Stimulated activated CD8-positive, alpha-beta memory T cell treated with anti-CD3 and anti-CD28 coated beads, Interleukin-2, amount 100 ng/mL, for 48 hours (primary cell): ENCODE measurements at places on chromosomes 2 and 18.

GRCh38 chr2:10331702-10332401 lies 29.1 kb downstream of the HPCAL1 start:
- peak; percentile 30 for DNase-seq

GRCh38 chr2:37839991-37840390 lies 85.1 kb upstream of the RMDN2 start:
- no peak for DNase-seq

- no peak for DNase-seq
Measured at GRCh38 chr2:161766334-161766733, 142.1 kb downstream of the SLC4A10 start.

GRCh38 chr18:70377857-70378701 lies 89.2 kb downstream of the SOCS6 start:
- DNase-seq: no peak

DNA sequence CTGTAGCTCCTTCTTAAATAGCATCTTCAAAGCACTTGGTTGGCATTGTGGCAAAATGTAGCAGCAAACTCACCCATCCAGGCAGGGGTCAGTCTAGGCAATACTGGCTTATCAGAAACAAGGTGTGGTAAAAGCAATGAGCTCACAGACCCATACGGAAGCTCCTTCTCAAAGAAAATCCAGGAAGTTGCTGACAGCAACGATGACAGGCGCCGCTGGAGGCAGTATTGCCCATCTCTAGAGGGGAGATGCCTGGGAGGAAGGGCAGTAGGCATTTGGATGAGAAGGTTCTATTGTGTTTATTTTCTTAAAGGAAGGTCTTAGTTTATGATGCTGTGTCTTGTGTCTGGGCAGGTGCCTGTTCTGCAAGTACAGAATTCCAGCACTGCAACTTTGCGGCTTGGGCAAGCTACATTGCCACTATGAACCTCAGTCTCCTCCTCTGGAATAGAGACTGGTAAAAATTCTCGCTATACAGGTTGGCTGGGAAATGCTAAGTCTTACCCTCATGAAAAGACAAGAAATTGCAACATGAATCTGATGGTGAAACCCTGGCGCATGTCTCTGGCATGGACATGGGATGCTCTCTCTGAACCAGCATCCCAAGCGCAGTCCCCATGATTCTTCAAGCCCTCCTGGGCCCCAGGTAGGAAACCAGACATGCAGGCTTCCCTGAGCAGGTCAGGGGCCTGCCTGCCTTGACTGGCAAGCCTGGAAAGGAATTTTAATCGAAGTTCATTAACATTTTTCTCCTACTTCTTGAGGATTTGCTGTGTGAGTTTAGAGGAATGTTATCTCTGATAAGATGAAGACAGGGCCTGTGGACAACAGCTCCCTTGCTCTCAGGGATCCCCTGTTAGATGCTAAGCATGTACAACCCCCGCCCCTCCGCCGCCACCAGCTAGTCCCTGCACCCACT lies 156.0 kb downstream of the TFCP2L1 start:
- no peak for DNase-seq

DNA sequence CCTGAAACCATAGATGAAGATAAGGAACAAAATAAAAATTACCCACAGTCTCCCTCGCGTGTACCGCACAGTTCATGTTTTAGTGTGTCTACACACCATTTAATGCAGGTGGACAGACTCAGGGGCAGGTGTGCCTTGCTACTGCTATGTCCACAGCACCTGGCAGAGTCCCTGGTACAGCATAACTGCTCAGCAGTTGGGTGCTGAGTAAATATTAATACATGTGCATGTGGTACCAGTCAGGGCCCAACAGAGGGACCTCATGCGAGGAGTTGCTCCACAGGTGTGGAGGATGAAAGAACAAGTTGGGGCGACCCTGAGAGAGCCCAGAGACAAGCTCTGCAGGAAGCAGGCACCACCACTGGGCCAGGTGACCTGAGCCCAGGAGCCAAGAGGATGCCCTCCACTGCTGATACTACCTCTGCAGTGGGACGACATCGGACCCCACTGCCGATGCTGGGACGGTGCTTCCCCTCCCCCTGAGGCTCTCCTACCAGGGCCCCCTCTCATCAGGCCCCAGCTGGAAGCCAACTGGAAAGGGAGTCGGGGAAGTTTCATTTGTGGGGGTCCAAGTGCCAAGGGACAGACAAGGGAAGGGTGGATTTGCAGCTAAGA lies 100.8 kb downstream of the NEDD4L start:
- DNase-seq: no peak

DNA sequence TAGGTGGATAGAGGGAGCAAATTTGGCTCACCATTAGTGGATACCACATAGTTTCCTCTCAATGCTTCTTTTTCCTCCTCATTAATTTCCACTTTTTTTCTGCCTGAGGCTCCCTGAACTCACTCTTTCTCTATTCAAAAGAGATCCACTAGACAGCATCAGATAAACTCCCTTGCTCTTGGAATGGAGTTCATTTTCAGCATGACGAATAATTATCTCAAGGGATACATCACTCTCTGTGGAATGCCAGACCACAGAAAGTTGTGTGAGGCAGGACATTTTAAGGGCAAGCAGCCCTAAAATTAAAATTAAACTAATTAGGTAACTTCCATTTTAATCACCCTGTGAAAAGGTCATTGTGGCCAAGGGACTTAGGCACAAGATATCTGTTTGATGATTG lies 1920.1 kb upstream of the CELF4 start:
- DNase-seq: no peak

DNA sequence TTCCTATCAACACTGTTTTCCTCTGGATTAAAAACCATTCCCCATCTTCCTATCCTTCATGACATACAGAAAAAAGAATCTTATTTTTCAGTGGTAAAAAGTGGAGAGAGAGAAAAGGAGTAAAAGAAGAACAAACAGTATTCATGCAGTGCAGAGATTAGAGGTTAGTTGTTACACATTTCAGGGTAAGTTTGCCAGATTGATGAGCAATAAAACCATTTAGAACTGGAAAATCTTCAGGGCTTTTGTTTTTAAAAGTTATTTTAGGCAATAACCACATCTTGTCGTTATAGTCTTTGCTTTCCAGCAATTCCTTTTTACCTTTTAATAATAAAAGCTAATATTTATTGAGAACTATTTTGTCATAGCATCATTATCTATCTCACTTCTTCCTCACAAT lies 104.5 kb downstream of the GPD2 start:
- no peak for DNase-seq

- DNase-seq: no peak
Measured at GRCh38 chr2:18552351-18553077, 7.9 kb downstream of the RDH14 start.

- no peak for DNase-seq
Measured at GRCh38 chr2:30250421-30250820, 19.1 kb downstream of the LBH start.

- no peak for DNase-seq
Measured at GRCh38 chr2:98896944-98897343, 39.1 kb downstream of the CRACDL start.

DNA sequence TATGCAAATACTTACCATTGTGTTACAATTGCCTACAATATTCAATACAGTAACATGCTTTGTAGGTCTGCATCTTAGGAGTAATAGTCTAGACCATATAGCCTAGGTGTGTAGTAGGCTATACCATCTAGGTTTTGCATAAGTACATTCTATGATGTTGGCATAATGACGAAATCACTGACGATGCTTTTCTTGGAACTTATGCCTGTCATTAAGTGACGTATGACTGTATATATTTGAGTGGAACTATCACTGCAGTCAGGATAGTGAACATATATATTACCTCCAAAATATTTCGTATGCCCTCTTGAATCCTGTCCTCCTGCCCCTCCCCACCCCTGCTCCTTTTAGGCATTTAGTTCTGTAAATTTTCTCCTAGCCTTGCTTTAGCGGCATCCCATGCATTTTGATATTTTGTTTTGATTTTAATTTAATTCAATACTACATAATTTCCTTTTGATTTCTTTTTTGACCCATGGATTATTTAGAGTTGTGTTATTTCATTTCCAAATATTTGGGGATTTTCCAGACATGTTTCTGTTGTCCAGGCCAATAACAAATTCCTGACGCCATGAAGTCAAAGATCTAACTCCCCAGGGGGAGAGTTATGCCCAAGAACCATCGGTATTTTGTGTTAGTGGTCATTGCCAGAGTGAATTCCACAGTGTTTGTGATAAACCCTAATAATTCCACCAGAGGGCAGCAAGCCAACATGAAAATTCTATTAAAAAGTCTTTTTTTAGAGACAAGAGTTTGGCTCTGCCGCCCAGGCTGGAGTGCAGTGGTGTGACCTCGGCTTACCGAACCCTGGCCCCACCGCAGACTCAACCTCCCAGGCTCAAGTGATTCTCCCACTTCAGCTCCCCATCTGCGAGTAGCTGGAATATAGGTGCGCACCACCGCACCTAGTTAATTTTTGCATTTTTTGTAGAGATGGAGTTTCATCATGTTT lies 24.2 kb upstream of the CASP8 start:
- peak; percentile 20 for DNase-seq

DNA sequence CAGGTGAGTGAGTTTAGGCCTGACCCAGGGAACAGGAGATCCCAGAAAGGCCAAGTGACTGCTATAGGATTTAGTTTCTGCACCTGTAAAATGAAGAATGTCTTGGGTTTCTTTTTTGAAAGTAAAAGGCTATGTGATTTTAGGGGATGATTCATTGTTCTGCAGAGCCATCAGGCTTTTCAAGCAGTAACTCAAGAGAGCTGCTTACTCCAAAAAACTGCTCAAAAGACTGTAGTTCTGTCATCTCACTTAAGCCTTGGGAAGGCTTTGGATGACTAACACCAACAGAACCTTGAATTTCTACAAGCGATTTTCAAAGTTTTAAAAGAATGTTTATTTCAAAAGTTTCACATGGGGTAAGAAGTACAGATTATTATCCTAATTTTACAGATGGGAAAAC lies 165.1 kb downstream of the HAUS1 start:
- no peak for DNase-seq

- no peak for DNase-seq
Measured at GRCh38 chr2:16325016-16325975, 340.3 kb downstream of the CYRIA start.

- DNase-seq: no peak
Measured at GRCh38 chr2:46135958-46136357, 161.2 kb upstream of the EPAS1 start.

DNA sequence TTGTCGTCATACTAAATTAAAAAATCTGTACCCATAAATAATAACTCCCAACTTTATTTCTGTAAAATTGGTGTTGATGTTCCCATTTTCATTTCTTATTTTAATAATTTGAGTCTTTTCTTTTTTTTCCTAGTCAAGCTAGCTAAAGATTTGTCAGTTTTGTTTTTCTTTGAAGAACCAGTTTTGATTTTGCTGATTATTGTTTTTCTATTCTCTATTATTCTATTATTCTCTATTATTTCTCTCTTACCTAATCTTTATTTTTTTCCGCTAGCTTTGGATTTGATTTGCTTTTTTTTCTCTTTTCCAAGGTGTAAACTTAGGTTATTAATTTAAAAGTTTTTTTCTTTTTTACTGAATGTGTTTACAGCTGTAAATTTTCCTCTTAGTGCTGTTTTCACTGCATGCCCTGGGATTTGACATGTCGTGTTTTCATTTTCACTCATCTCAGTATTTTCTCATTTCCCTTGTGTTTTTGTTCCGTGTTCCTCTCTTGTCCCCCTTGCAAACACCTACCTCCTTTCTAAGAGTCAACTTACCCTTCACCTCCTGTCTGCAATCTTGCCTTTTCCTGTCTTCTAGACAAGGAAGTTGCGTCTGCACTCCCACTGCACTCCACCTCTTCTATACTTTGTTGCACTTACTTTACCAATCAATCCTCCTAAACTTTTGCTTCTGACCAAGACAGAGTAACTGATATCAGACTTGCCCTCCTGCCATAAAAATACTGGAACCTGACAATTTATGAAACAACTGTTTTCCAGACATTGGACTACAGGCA lies 18.8 kb downstream of the PSMG2 start:
- DNase-seq: no peak

GRCh38 chr2:7004636-7005035 lies 87.4 kb downstream of the RNF144A start:
- DNase-seq: no peak

GRCh38 chr18:34726286-34727004 lies 16.3 kb downstream of the DTNA start:
- no peak for DNase-seq

GRCh38 chr18:45156946-45157345 lies 458.3 kb upstream of the SLC14A2 start:
- DNase-seq: no peak

DNA sequence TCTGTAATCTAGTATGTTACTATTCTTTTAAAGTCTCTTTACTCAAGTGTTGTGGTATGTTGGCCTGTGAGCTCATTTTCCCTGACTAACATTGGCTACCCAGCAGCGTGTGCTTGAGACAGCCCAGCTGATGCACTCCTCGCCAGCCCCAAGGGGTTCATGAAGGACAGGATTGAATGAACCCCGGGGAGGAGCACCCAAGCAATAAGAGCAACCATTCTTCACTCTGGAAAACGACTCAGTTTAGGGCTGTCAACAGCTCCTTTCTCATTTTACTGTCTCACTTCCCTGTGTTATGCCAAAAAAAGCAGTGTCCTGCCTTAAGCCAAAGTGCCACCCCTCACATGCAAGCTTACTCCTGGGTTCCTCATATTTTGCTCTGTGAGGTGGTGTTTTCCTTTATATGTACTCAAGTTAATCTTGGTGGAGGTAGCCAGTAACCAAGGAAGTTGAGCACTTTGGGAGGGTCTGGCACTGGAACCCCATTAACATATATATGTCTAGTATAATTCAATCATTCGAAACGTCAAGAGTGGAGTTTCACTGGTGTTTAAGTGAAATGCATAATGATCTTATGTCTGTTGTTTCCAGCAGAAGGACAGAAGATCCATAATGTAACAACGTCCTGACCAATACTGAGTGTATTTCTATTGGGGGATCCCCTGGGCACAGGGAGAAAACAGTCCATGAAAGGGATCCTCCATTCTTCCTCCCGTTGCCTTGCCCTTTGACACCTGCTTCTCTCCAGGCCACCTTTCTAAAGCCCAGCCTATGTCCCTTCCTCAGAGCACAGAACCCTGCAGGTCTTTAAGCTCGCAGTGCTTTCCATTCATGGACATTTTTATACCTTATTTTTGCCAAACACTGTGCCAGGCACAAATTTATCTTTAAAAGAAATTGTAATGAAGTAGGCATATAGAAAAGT lies 43.2 kb downstream of the ATIC start:
- no peak for DNase-seq

DNA sequence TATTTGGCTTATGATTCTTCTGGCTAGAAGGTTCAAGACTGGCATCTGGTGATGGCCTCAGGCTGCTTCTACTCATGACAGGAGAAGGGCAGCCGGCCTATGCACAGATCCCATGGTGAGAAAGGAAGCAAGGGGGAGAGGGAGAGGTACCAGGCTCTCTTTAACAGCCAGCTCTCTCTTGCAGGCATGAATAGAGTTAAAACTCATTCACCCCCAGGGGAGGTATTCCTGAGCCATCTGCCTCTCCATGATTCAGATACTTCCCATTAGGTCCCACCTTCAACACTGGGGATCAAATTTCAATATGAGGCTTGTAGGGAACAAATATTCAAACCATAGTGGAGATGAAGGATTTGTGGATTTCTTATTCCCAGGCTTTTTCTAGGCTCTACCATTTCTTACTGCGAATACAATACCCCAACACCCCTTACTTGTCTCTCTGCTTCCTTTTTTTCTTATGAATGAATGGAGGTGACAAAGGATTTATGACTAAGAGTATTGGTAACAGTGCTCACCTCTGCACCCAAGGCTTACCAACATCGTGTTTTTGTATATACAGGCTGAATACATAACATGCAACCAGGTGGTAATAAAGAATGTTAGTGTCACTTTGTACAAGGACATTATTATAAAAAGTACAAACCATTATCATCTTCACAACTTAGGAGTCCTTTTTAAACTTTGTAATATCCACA lies 454.6 kb upstream of the TRIB2 start:
- DNase-seq: no peak

- DNase-seq: no peak
Measured at GRCh38 chr2:233329489-233330135, 22.0 kb downstream of the SAG start.
